ENCODE measurements at places on chromosomes 2 and 18. TPM values are rescaled to one million over a fixed set of nuclear protein-coding genes. Genes with fewer than 3 reads are reported as not detected.

- H3K4me1 ChIP-seq: peaks cover 4% of the 10 kb centered on the region
- DNase-seq: no peak
- H3K4me3 ChIP-seq: no peak overlapping the region
Observed at GRCh38 chr2:23350041-23350791, 34.8 kb upstream of the KLHL29 start.

- peaks cover 22% of the 10 kb centered on the region for H3K4me1 ChIP-seq
- peaks cover 4% of the 10 kb centered on the region for H3K27me3 ChIP-seq
- no peak overlapping the region for H3K4me3 ChIP-seq
- no peak overlapping the region for H3K27ac ChIP-seq
Observed at GRCh38 chr2:12080360-12080759, 333.9 kb downstream of the LPIN1 start.

DNA sequence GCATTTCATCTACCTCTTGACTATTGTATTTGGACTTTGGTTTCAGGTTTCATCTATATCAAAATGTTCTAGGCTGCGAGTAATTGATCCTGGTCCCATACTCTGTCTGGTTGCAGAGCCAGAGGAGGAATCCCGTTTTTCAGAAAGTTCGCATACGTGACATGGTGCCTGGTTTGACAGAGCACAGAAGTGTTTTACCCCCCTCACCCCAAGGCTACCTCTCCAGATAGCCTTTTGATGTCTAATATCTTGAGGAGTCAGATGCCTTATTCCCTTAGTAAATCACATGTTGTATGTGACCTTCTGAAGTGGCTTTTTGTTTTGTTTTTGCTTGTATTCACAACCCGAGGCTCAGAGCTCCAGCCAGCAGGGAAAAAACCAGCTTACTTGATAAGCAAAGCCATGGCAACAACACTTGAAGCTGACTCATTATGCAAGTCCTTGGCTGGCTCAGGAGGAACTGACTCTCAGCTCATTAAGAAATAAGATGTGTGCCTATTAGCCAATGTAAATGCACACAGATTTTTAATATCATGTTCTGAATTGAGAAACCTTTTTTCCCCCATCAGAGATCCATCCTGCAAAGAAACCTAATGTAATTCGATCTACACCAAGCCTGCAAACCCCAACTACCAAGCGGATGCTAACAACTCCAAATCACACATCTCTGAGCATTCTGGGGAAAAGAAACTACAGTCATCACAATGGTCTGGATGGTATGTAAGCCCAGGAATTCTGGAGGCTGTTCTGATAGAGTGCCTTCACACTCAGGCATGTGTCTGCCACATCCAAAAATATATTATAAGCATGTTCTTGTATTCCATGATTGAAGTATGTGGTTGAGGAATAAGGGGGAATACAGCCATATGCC lies 41.4 kb downstream of the OXER1 start:
- H3K4me1 ChIP-seq: peaks cover 10% of the 10 kb centered on the region
- H3K36me3 ChIP-seq: peaks cover 3% of the 10 kb centered on the region
- H3K27ac ChIP-seq: peak overlapping the region; percentile 30
- no peaks in the 10 kb centered on the region for H3K27me3 ChIP-seq
- no peak overlapping the region for H3K4me3 ChIP-seq
- no peak for DNase-seq

DNA sequence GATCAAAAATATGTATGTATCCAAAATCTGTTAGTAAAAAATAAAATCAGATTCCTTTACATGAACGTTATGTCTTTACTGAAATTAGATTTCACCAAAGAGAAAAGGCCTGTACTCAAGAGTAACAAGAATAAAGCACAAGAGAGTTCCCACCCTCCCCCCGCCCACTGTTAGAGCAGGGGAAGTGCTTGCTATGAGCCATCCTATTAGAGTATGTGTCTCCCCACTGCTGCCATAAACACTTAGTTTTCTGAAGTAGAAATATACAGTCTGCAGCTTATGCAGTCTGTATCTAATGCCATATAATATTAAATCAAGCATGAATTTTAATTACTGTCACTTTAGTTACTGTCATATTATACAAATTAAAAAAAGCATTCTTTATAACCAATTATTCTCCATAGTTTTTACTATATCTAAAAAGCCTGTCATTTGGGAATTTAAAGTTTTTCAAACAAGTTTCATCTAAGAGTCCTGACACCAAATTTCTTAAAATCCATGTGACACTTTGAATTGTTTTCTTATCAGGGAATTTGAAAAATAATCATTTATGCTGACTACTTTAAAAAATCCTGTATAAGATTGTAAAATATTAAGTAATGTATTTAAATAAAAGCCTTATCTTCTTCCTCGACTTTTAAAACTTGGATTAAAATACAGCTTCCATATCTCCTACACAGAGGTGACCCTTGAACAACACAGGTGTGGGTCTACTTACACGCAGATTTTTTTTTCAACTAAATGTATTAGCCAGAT lies 51.8 kb upstream of the GPR75 start:
- DNase-seq: no peak
- no peak overlapping the region for H3K4me3 ChIP-seq
- no peaks in the 10 kb centered on the region for H3K27me3 ChIP-seq
- no peak overlapping the region for H3K27ac ChIP-seq
- H3K36me3 ChIP-seq: peaks cover 22% of the 10 kb centered on the region

GRCh38 chr2:205352593-205352992 lies 329.7 kb upstream of the NRP2 start:
- H3K4me1 ChIP-seq: peaks cover 25% of the 10 kb centered on the region
- H3K27me3 ChIP-seq: peaks cover 3% of the 10 kb centered on the region
- no peak overlapping the region for H3K4me3 ChIP-seq
- H3K36me3 ChIP-seq: no peaks in the 10 kb centered on the region
- no peak overlapping the region for H3K27ac ChIP-seq

- H3K27ac ChIP-seq: no peak overlapping the region
- no peaks in the 10 kb centered on the region for H3K36me3 ChIP-seq
- H3K4me1 ChIP-seq: peaks cover 22% of the 10 kb centered on the region
- peaks cover 85% of the 10 kb centered on the region for H3K27me3 ChIP-seq
- H3K4me3 ChIP-seq: peak overlapping the region; percentile 76
Observed at GRCh38 chr2:10080536-10081304, 509 bp upstream of the CYS1 start.

DNA sequence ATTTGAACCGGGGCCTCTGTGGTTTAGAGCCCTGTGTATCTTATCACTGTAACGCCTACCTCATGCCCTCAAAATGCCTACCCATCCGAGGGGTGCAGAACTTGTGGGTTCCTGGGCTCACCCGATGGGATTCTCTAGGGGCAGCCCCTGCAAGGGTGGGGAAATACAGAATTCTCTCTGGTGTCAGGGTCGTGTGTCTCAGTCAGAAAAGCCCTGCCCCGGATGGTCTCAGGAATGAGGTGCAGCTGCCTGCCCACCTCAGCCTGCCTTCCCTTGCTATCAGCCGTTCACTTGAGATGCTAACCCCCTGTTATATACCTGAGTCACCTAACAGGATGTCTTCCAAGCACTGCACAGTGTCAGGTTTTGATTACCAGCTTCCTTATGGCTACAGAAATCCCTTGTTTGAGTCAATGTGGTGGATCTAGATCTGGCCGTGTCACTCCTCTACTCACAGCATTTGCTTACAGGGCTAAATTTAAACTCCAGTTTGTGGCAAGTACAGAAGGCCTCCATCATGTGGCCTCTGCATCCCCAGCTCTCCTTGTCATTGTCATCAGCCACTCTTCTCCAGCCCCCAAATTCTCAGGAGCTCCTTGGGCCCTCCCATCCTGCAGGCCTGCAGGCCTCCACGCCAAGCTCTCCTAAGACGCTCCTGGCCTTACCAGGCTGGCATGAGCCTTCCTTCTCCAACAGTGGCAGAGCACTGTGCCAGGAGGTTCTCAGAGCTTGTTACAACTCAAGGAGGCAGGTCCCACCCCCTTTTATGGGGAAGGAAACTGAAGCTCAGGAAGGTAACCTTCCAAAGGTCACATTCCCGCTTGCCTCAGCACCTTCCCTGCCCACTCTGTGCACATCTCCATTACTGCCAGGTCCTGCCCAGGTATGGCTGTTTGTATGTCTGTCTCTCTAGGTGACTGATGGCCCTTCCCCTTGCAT lies 14.3 kb upstream of the MAP3K2 start:
- peaks cover 11% of the 10 kb centered on the region for H3K27me3 ChIP-seq
- H3K27ac ChIP-seq: no peak overlapping the region
- H3K4me1 ChIP-seq: peaks cover 18% of the 10 kb centered on the region
- DNase-seq: no peak
- no peak overlapping the region for H3K4me3 ChIP-seq

GRCh38 chr2:207480521-207481040 lies 49.2 kb upstream of the CREB1 start:
- H3K36me3 ChIP-seq: no peaks in the 10 kb centered on the region
- no peaks in the 10 kb centered on the region for H3K27me3 ChIP-seq
- H3K4me1 ChIP-seq: peaks cover 16% of the 10 kb centered on the region
- no peak for DNase-seq

GRCh38 chr18:72086421-72086820 lies 457.7 kb downstream of the CBLN2 start:
- peaks cover 13% of the 10 kb centered on the region for H3K27me3 ChIP-seq
- no peak for DNase-seq
- no peaks in the 10 kb centered on the region for H3K4me1 ChIP-seq
- H3K36me3 ChIP-seq: no peaks in the 10 kb centered on the region

- no peak overlapping the region for H3K4me3 ChIP-seq
- no peak overlapping the region for H3K27ac ChIP-seq
- peaks cover 9% of the 10 kb centered on the region for H3K36me3 ChIP-seq
- H3K4me1 ChIP-seq: no peaks in the 10 kb centered on the region
- no peaks in the 10 kb centered on the region for H3K27me3 ChIP-seq
Observed at GRCh38 chr2:175984846-175985245, 17.2 kb downstream of the LNPK start.

DNA sequence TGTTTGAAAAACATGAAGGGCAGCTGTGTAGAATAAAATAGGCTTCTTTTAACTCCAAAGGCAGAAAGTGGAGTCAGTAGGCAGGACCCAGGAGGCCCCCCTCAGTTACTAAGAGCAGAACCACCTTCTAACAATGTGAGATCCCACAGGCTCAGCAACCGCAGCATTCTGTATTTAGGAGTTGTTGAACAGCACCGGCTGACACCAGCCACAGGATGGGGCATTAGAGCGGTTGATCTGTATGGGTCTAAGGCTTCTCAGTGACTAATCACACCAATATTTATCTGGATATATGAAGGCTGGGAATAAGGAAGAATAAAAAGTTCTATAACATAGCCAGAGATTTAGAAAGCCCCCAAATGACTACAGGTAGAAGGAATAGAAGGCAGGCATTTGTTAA lies 51.7 kb downstream of the MYO5B start:
- no peak overlapping the region for H3K4me3 ChIP-seq
- no peaks in the 10 kb centered on the region for H3K27me3 ChIP-seq
- H3K4me1 ChIP-seq: peaks cover 14% of the 10 kb centered on the region
- H3K27ac ChIP-seq: peak overlapping the region; percentile 3
- DNase-seq: no peak

- H3K36me3 ChIP-seq: no peaks in the 10 kb centered on the region
- no peak for DNase-seq
- H3K4me3 ChIP-seq: no peak overlapping the region
- peaks cover 15% of the 10 kb centered on the region for H3K4me1 ChIP-seq
- no peaks in the 10 kb centered on the region for H3K27me3 ChIP-seq
Observed at GRCh38 chr2:71561441-71562267, 108.3 kb downstream of the DYSF start.

- no peaks in the 10 kb centered on the region for H3K36me3 ChIP-seq
- no peak overlapping the region for H3K27ac ChIP-seq
- H3K4me3 ChIP-seq: no peak overlapping the region
- peaks cover 5% of the 10 kb centered on the region for H3K4me1 ChIP-seq
- no peak for DNase-seq
Observed at GRCh38 chr2:186457908-186458307, 28.2 kb upstream of the ZC3H15 start.

- no peak overlapping the region for H3K4me3 ChIP-seq
- H3K4me1 ChIP-seq: no peaks in the 10 kb centered on the region
- H3K27me3 ChIP-seq: no peaks in the 10 kb centered on the region
- DNase-seq: peak; percentile 36
- no peaks in the 10 kb centered on the region for H3K36me3 ChIP-seq
Observed at GRCh38 chr18:9422816-9423519, 52.3 kb upstream of the RALBP1 start.

GRCh38 chr2:86352137-86352726 lies 14.8 kb upstream of the REEP1 start:
- no peak overlapping the region for H3K27ac ChIP-seq
- peaks cover 20% of the 10 kb centered on the region for H3K27me3 ChIP-seq
- DNase-seq: no peak
- no peak overlapping the region for H3K4me3 ChIP-seq

GRCh38 chr18:80067897-80068296 lies 33.7 kb downstream of the RBFA start:
- H3K27me3 ChIP-seq: no peaks in the 10 kb centered on the region
- no peak for DNase-seq
- no peak overlapping the region for H3K4me3 ChIP-seq
- no peak overlapping the region for H3K27ac ChIP-seq
- no peaks in the 10 kb centered on the region for H3K36me3 ChIP-seq
- H3K4me1 ChIP-seq: no peaks in the 10 kb centered on the region

- H3K4me1 ChIP-seq: no peaks in the 10 kb centered on the region
- no peak for DNase-seq
- H3K4me3 ChIP-seq: no peak overlapping the region
- H3K36me3 ChIP-seq: peaks cover 4% of the 10 kb centered on the region
Observed at GRCh38 chr2:73225513-73226360, 7.3 kb downstream of the PRADC1 start.

GRCh38 chr18:55272510-55273243 lies 313.4 kb upstream of the CCDC68 start:
- H3K27ac ChIP-seq: no peak overlapping the region
- peaks cover 14% of the 10 kb centered on the region for H3K4me1 ChIP-seq
- H3K4me3 ChIP-seq: no peak overlapping the region
- DNase-seq: no peak
- no peaks in the 10 kb centered on the region for H3K27me3 ChIP-seq
- peaks cover 64% of the 10 kb centered on the region for H3K36me3 ChIP-seq

DNA sequence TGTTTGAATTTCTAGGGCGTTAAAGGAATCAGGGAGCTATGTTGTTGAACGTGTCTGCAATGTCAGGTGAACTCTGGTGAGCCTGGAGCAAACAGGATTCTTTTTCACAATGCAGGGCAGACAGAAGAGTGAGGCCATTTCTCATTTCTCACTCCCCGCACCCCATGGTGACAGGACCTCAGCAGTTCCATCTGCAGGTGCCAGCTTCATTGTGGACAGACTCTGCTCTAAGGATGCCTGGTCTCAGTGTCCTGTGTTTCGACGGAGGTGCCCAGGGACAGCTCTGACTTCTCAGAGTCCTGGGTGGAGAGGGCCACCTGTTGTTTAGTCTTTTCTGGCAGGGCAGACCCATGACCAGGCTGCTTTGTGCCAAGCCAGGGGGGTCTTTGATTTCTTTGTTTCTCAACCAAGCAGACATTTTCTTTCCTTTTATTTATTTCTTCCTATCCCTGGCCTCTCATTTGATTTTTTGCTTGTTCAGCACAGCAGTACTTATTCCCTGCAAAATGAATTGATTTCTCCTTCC lies 201.5 kb downstream of the RNF144A start:
- no peaks in the 10 kb centered on the region for H3K36me3 ChIP-seq
- H3K4me1 ChIP-seq: peaks cover 22% of the 10 kb centered on the region
- no peak for DNase-seq

Gene MRO
- 8.6 TPM for total RNA-seq

Gene CNRIP1
- total RNA-seq: 0.36 TPM

Gene KIF1A
- 112 TPM for total RNA-seq

Gene ME2
- 51.1 TPM for total RNA-seq

Gene POTEJ
- total RNA-seq: not detected

Gene BOLA3
- 35.6 TPM for total RNA-seq

Gene SGPP2
- 22.4 TPM for total RNA-seq

Gene EGR4
- total RNA-seq: 1.2 TPM

Gene ALPP
- 0.27 TPM for total RNA-seq

Gene MC4R
- total RNA-seq: not detected
